Anterior cingulate cortex (tissue), 58 donors: ENCODE measurements at places on chromosomes 7 and 10.

- no peak for DNase-seq
These were observed 25.8 kb downstream of the FBXL13 start for GRCh38 chr7:103048833-103049232.

DNA sequence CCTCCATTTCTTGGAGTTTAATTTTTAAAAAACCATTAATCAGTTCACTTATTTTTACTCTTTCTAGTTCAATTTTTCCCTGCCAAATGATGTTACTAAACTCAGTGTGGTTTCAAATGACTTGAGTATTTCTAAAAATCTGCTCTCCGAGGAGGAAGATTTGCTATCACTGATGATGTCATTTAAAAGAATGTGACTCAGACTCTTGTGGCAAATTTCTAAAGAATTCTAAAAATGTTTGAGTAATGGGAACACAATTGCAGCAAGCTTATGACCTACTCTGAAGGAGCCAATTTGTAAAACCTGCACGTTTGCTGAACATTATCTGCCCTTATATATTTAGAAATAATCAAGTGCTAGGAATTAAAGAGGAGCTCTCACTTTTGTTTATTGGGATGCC lies 88.6 kb downstream of the SPAG6 start:
- no peak for DNase-seq

DNA sequence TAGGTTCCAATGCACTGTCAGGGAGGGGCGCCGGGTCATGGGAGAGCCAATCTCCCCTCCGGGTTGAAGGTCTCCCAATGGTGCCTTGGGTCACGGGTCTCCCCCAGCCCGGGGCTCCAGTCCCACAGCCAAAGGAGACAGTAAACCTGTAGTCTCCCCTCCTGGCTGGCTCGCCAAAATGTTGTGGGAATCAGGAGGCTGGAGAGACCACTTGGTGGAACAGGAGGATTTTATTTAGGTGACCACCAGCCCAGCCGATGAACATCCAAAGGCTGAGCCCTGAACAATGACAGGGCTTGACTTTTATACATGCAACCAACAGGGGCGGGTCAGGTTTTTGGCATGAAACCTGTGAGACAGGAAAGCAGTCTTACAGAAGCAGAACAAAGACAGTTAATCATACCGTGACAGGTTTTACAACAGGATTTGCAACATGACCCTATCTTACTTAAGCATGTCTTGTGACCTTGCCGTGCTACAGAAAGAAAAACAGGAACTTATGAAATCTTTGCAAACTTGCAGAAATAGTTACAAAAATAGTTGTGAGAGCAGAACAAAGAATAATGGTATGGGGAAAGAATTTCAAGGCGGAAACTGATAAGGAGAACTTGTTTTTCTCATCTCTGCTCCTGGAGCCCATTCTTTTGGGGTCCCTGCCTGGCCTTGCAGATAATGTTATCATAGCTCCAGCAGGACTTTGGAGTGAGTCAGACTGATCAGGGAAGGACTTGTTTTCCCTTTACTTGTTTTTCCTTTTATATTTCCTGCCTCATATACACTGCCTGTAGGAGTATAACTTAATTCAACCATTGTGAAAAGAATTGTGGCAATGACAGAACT lies 7.1 kb downstream of the ERV3-1 start:
- DNase-seq = no peak

- no peak for DNase-seq
These were observed 14.1 kb downstream of the CHN2 start for GRCh38 chr7:29208410-29209250.

DNA sequence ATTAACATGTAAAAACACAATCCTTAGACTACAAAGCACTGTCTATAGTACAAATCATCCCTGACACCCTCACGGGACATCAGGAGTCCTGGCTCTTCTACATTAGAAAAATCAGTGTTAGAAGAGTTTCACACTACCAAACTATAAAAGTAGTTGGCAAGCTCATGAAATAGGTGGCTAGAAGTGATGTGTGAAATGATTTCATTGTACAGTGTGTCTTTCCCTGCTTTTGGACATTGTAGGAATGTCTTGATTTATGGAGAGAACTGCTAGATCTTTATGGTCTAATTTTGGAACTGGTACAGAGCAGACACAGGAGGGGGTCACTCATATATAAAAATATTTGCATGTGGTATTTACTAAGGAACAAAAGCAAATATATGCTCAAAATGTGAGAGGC lies 33.2 kb downstream of the SEMA3A start:
- DNase-seq = no peak

DNA sequence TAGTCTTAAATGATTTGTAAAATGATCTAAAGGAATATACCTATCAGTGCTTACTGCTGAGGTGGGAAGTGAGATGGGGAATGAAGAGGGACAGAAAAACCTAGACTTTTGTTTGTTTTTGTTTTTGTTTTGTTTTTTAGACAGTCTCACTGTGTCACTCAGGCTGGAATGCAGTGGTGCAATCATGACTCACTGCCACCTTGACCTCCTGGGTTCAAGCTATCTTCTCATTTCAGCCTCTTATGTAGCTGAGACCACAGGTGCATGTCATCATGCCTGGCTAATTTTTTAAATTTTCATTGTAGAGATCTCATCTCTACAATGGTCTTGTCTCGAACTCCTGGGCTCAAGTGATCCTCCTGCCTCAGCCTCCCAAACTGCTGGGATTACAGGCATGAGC lies 116.4 kb upstream of the SEM1 start:
- DNase-seq = no peak

DNA sequence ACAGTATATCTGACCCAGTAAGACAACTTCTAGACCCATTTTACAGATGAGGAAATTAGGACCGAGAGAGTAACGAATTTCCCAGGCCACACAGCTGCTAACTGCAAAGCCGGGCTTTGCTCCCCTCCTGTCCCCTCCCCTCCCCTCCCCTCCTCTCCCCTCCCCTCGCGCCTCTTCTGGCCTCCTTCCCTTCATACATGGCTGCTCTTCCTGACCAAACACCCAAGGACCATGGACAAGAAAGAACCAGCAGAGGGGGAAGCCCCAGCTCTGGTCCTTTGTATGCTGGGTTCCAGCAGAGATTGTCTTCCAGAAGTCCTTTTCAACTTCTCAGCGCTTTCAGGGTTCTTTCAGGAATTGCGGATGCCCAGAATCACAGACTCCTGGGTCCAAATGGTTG lies 3.6 kb upstream of the TMEM72 start:
- DNase-seq = no peak

GRCh38 chr7:73861305-73861704 lies 346 bp downstream of the TMEM270 start:
- no peak for DNase-seq
